Tibial artery (tissue), 4 donors: ENCODE measurements at places on chromosomes 2 and 18.
A peak's percentile ranks its signal among the peaks of the same experiment; 100 is the strongest.

- no peak for DNase-seq
These were observed 485.6 kb upstream of the SPRED2 start for GRCh38 chr2:65917986-65918385.

- DNase-seq = no peak
These were observed 746.0 kb upstream of the TMEFF2 start for GRCh38 chr2:192940767-192941166.

GRCh38 chr2:65708086-65708485 is 275.7 kb upstream of the SPRED2 start:
- no peak for DNase-seq

- DNase-seq = no peak
These were observed 57.1 kb upstream of the ODC1 start for GRCh38 chr2:10504994-10505820.

GRCh38 chr2:218732052-218732760 is 21.6 kb downstream of the TTLL4 start:
- no peak for DNase-seq

GRCh38 chr2:96618596-96619283 is 19.4 kb downstream of the KANSL3 start:
- peak; percentile 62 for DNase-seq

DNA sequence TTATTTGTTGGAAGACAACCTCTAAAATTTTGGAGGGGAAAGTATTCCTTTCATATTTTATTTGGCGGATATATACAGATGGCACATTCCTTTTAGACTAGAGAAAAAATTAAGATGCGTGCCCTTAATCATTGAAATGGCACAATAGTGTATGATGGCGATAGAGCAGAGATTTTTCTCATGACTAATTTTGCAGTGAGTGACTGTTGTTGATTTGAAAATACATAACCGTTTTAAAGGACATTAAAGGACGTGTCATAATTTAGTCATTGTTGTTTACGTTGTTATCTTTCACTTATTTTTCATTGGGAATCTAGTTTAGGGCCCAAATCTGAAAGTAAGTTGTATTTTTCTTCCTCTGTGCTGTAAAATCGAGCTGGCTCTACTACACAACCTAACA is 61.7 kb downstream of the CERS6 start:
- no peak for DNase-seq

DNA sequence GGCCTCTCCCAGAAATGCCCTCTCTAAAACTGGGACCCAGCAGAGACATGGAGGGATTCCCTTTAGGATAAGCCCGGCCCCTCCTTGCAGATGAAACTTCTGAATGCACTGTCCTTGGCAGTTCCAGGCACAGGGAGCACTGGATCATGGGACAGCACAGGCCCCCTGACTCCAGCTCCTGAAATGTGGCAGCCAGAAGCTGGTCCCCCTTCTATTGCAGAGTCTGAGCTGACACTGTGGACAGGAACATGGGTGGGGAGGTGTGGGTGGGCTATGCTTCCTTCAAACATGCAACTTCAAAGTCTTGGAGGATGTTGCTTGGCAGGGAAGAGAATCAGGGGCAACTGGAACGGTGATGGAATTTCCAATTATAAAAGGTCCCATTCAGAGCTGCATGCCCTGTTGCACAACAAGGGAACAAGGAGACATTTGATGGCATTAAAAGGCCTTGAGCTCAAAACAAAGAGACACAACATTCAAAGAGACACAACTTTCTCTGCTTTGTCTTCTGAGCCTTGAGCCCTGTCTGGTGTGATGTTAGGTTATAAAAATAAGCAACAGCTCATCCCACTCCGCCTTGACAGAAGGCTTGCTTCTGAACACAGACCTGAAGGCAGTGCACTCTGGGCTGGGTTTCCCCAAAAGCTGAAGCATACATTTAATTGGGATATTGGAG is 239.0 kb downstream of the OSR1 start:
- no peak for DNase-seq

DNA sequence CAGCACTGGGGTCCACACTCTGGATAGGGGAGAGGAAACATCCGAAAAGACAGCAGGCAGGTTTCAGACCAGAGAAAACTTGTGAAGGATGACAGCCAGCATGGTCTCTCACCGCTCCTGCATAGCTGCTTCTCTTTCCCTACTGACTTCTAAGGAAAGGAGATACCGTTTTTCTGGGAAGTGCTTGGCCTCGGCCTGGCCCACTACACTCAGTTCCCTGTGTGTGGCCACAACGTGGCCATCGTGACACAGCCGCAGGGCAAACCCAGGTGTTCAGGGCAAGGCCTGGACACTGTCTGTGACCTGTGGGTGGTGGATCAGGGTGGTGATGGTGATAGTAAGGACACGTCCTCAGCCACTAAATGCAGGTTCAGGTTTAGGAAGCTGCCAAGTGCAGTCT is 34.2 kb upstream of the ACAA2 start:
- DNase-seq = no peak

DNA sequence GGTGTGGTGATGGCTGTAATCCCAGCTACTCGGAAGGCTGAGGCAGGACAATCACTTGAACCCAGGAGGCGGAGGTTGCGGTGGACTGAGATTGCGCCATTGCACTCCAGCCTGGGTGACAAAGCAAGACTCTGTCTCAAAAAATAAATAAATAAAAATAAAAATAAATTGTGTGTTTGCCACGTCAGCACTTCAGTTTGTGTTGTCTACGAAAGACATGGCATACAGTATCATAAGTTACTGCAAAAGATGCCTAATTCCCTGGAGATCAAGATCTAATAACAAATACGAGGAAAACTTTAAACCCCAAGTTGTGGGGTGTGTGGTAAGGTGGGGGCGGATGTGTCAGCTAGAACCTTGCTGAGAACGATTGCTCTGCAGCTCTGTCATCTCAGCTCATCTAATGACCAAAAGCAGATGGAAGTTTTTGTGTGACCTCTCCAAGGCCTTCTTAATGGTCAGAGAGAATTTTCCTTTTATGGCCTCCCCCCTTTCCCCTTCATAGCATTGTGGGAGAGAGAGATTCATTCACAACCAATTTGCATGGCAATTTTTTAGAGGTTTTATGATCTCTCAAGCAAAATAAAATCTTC is 11.3 kb downstream of the NPAS2 start:
- no peak for DNase-seq

GRCh38 chr2:223056701-223057418 is 4.9 kb downstream of the KCNE4 start:
- no peak for DNase-seq

GRCh38 chr18:79374408-79375171 is 21.1 kb upstream of the NFATC1 start:
- no peak for DNase-seq

- no peak for DNase-seq
These were observed 1.1 kb upstream of the SYT4 start for GRCh38 chr18:43278355-43278754.

- no peak for DNase-seq
These were observed 460.0 kb downstream of the IRS1 start for GRCh38 chr2:226339616-226340015.

GRCh38 chr2:15630121-15630977 is 38.7 kb downstream of the DDX1 start:
- DNase-seq = no peak

DNA sequence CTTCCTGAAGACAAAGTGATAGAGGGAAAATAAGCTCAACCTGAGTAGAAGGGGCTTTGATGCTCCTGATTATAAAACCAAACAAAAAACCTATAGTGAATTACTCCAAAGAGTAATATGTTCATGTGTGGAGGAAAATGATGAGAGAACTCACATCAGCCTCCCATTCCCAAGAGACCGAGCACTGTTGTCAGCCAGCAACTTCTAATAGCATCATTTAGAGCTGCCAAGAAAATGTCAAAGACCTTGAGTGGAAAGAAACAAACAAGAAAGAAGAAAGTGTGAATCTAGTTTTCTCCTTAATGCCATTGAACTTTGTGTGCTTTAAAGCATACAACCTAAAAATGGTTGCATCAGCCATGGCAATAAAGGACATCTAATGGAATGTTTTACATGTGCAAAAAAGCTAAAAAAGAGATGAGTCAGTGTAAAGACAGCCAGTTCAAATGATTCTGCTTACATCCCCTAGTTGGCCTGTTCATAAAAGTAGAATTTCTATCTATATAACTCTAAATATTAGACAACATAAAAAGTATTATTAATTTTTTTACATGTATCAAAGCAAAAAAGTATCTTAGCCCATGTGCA is 1066.2 kb downstream of the TDRD15 start:
- DNase-seq = no peak

GRCh38 chr18:5534845-5535244 is 9.0 kb downstream of the EPB41L3 start:
- no peak for DNase-seq

- no peak for DNase-seq
These were observed 65.4 kb downstream of the CCDC85A start for GRCh38 chr2:56248965-56249742.

- DNase-seq = no peak
These were observed 229.3 kb upstream of the PXDN start for GRCh38 chr2:1973636-1974035.

GRCh38 chr2:165898381-165898780 is 55.2 kb downstream of the TTC21B start:
- no peak for DNase-seq

- no peak for DNase-seq
These were observed 332 bp upstream of the PDCD1 start for GRCh38 chr2:241859017-241859435.

DNA sequence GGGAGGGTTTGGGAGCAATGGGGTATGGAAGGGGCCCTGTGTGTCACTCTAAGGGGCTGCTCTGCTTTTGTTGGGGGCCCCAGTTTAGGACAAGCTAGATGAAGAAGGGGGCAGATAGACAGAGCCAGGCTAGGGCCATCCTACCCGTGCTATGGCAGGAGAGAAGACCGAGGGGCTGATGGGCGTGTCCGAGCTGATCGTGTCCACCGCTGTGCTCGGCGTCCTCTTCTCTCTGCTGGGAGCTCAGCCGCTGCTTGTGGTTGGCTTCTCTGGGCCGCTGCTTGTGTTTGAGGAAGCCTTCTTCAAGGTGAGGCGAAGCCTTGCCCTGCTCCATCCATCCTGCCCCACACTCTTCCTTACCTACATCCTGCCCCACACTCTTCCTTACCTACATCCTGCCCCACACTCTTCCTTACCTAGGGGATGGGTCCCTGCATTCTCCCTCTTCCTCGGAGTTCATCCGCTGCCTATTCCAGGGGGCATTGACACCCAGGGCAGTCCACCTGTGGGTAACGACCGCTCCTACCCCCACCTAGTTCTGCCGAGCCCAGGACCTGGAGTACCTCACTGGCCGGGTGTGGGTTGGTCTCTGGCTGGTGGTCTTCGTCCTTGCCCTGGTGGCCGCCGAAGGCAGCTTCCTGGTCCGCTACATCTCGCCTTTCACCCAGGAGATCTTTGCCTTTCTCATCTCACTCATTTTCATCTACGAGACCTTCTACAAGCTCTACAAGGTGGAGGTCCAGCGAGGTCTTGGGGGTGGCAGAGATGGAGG is 8.9 kb downstream of the SLC4A3 start:
- DNase-seq = peak; percentile 14

GRCh38 chr2:112993831-112994230 is 11.4 kb upstream of the IL36A start:
- DNase-seq = no peak

DNA sequence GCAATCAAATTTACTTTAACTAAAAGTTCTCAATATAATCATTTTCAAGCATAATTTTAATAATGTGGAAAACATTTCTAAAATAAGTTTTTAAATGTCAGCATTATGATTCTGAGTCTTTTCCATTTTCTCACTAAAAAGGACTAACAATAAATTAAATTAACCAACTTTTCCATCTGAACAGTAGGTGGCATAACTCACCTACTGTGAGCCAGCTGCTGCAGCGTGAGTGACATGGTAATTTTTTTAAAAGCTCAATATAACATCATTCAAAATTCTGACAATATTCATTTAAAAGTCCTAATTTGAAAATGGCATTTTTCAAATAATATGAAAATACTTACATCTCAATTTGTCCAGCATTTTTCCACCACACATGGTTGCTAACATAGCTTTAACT is 66.5 kb downstream of the DTNB start:
- no peak for DNase-seq

- DNase-seq = peak; percentile 79
These were observed 2.3 kb downstream of the PKDCC start for GRCh38 chr2:42050010-42050702.

- no peak for DNase-seq
These were observed 22.9 kb downstream of the RTTN start for GRCh38 chr18:70182548-70182947.

GRCh38 chr2:43874776-43875451 is 36.1 kb downstream of the ABCG8 start:
- DNase-seq = no peak

GRCh38 chr2:86633155-86633651 is 9.5 kb upstream of the RNF103 start:
- no peak for DNase-seq

GRCh38 chr2:190214426-190215194 is 105.0 kb downstream of the HIBCH start:
- DNase-seq = no peak

DNA sequence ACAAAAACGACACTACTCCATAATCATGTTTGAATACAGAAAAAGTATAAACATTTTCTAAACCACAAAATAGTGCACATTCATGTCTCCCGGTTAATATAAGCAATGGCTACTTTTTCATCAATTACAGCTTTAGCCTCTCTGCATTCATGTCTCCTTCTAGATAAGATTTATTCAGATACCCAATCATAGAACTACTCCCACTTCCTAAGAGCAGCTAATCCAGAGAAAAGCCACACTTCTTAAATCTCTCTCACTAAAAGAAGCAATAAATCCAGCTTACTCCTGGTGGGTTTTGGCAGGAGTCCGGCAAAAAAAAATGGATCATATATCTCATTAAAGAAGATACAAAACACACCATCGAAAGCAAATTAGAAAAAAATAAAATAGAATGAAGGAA is 20.1 kb downstream of the DSEL start:
- no peak for DNase-seq
